ENCODE measurements at places on chromosomes 1 and 21.

DNA sequence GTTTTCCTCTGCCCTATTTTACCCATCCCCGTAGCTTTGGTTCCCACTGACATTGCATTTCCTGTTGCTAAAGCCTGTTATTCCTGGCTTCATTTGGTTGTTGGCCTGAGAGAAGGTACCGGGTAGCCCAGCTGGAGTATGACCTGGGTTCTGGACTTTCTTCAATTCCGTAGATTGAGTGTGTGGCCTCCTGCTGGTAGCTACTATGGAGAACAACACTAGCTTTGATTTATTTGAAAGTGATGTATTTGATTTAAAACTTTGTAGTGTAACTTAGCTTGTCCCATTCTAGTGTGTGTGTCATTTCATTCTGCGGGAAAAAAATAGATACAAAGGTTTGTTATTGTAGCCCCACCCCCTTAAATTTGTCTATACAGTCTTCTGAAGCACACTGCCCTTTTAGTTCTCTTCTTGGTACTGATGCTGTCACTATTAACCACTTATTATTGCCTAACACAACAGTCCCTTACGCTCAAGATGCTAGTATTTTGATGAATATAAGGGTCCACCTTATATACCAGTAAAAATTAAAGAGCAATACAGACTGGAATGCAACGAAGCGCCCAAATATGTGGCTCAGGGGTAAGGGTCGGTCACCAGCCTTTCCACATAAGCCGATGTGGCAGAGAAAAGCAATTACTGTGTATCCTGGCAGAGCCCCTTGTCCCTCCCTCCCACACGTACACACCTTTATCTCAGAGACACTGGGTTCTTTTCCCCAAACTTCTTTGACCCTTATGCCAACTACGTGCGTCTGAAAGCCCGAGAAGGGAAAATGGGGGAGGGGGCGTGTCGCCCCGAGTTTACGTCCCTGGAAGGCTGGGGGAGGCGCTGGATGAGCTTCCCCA, 643 bp upstream of the MOV10 start:
- DNase-seq, result peak; percentile 71

- DNase-seq, result peak; percentile 81
These were observed 141.7 kb upstream of the HOOK1 start for GRCh38 chr1:59672851-59673572.

- DNase-seq, result peak; percentile 93
These were observed 53.6 kb downstream of the PEX14 start for GRCh38 chr1:10528066-10529014.

DNA sequence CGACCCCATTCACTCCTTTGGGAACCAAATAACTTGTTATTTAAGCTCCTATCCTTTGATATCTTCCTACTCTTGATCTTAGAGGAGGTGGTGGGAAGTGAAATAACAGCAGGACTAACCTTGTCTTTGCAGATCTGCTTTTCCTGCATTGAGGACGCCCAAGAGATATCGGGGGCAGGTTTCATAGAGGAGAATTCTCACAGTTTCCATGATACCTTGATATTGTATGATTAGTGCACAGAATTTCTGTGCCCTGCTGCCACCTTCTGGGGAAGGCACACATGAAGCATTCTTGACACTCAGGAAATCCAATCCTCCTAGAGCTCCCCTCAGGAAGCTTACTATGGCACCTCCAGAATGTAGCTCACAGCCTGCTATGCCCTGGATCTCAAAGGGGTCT, 1.6 kb downstream of the CD1B start:
- no peak for DNase-seq

DNA sequence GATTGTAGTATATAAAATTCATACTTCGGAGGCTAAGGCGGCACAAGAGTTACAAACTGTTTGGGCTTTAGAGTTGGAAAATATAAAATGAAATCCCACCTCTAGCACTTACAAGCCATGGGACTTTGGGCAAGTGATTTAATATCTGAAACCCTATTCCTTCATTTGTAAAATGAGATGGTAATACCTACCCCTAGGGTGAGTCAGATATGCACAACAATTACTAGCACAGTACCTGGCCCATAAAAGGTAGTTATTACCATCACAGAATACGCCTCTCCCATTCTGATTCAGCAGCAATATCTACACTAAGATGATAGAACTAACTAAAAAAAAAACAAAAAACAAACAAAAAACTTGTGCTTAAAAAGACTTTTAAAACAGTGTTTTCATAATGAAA, 3.5 kb downstream of the KLHL12 start:
- no peak for DNase-seq

DNA sequence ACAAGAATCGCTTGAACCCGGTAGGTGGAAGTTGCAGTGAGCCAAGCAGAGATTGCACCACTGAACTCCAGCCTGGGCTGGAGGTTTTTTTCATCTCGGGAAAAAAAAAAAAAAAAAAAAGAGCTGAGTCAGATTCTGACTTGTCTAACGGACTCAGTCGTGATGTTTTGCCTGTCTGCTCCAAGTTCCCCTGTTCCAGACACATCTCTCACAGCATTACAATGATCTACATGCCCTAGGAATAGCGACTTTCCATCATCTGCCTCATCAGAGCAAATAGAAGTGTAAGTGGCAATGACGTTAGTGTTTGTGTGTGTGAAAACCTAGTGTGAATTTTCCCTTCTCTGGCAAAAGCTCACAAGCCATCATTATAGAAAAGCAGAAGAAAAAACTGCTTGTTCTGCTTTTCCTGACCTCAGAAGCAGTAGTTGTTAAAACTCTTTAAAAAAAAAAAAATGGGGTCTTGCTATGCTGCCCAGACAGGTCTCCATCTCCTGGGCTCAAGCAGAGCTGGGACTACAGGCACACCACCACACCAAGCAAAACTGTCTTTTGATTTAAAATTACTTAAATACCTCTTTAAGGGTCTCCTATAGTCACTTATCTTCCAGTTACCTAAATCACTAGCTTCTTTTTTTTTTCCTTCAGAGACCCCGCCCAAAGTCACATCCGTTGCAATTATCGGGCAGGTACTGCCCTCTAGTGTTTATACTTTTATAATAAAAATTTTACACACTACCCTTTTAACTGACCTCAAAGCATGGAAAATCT, 37.3 kb downstream of the PLEKHO1 start:
- DNase-seq, result peak; percentile 56

DNA sequence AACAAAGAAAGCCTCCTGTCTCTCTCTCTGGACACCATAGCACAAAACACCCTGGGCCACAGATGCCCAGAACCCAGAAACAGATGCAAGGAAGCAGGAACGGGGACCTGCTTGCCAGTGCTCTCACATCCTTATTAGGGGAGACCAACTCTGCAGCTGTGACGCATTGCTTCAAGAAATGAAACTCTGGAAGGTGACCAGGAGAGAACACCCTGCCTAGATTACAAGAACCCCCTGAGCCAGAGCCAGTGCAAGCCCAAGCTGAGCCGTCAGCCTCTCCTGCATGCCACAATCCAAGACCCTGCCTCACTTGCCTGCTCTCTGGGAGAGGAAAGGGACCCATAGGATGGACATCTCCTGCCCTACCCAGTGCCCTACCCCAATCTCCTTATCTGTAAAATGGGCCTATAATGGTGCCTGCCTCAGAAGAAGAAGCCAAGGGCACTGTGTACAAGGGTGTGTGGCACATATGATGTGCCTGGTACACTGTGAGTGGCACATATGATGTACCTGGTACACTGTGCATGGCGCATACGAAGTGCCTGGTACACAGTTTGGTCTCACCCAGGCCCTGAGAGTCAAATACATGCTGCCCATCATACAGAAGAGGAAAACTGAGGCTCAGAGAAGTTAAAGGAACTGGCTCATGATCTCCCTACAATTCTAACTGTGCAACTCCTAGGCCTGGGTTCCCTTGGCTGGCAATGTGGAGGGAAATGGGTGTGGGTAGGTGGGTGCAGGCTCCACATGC, 16.8 kb upstream of the FAM131C start:
- no peak for DNase-seq

DNA sequence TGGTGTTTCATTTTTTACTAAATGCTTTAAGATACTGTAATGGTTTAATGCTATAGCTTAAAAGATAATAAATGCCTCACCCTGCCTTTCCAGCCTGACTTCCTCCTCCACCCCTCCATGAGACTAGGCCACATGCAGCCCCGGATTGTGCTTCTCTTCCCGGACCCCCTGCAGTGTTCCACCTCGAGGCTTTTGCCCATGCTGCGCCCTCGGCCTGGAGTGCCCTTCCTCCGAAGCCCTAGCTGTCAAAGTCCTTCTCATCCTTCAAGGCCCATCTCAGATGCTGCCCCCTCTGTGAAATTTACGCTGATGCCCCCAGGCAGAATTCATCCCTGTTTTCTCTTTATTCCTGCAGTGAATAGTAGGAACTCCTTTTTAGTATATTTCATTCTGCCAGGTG, 98.5 kb downstream of the ATP5PO start:
- no peak for DNase-seq

DNA sequence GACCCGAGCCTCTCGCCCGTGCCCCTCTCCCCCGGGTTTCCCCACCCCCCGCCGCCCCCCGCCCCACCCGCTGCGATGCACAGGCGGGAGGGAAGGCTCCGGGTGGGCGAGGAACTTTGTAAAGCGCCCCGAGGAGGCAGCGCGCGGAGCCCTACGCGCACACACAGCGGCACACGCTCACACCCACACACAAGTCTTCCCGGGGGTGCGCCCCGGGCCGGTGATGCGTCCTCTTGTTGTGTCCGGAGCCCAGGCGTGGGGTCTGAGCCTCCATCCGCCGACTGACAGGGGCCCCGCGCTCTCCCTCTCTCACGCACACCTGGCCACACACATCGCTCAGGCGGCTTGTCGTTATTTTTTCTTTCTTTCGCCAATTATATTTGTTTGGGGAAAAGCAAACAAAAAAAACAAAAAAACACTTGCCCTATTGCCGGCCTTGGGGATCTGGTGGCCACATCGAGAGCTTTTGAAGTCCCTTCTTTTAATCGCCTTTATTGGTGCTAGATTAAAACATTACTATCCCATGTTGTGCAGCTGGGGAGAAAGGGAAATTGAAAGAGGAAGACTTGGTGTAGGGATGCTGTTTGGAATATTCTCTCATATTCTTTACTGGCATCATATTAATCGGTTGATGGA, 770 bp downstream of the NTNG1 start:
- no peak for DNase-seq

DNA sequence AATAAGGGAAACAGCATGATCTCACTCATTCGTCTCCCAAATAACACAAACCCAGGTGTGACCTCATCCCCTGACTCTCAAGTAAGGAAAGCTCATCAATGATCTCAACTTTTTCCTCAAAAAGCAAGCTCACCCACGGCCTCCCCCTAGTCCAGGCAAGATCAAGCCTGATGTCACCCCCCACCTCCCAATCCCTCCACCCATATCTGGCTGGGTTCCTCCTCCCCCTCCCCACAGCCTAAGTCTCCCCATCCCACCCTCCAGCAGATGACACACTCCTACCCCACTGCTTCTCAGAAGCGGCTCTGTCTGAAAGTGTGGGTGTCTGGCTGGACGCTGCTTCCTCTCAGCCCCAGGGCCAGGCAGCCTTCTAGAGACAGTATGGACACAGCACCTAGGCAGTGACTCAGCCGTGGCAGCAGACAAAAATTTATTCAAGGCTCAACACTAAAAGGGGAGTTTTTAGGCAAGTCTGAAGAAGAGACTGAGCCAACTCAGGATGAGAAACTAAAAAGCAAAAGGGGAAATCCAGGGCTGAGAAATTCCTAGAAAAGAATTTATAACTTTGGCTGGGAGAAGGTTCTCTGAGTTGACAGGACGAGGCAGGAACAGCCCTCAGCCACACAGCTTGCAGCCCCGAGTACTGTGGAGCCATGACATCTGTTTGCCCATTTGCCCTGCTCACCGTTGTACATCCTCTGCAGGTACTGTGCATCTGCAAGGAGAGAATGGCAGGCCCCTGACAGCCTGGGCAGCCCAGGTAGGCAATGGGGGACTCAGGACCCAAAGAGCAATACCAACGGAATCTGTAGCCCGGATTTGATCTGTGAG, 81.6 kb upstream of the LRRC8D start:
- peak; percentile 80 for DNase-seq

DNA sequence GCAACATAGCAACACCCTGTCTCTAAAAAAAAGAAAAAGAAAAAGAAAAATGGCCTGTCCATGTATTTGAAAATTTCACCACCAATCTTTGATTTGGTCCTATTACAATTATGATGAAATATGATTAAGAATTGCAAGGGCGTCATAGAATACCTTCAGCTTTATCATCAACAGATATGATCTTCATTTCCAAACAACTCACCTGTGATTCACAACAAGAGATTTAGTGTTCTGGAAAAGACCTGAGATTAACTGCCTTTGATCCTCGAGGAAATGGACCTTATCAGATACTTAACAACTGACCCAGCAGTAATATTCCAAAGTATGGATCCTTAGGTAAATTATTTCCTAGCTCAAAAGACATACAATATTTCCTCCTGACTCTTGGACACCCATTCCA, 3.5 kb upstream of the GSTM4 start:
- DNase-seq, result no peak

GRCh38 chr1:7009741-7010525, 224.7 kb downstream of the CAMTA1 start:
- DNase-seq, result no peak

- DNase-seq, result no peak
These were observed 2.4 kb downstream of the CD84 start for GRCh38 chr1:160576884-160577283.

- DNase-seq, result peak; percentile 53
These were observed 21.2 kb downstream of the SLC45A3 start for GRCh38 chr1:205658943-205659581.

GRCh38 chr1:240309769-240310168, 218.1 kb downstream of the FMN2 start:
- no peak for DNase-seq

GRCh38 chr1:6423321-6423999, 1.1 kb upstream of the ESPN start:
- no peak for DNase-seq

- DNase-seq, result no peak
These were observed 338.6 kb downstream of the PAPPA2 start for GRCh38 chr1:176801514-176802020.

DNA sequence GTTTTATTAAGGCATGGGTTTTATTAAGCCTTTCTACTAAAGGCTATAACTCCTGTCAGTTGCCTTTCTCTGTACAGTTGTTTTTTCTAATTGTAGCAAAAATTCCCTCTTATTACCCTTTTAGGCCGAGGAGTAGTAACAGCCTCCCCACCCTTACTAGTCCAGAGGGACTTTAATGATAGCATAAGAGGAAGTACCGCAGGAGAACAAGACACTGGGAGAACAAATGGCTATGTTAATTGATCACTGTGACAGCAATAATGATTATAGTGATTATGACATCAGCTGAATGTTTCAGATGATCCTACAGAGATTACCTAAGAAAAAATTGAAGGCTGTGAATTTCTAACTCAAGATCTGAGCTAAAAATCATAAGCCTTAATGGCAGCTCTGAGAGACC, 383.0 kb upstream of the PTBP2 start:
- no peak for DNase-seq

- DNase-seq, result no peak
These were observed 18.2 kb downstream of the RRP15 start for GRCh38 chr1:218303176-218303879.
